ENCODE measurements at places on chromosomes 12 and 14.

- DNase-seq: no peak
Measured at GRCh38 chr14:64733321-64733720, 29.1 kb downstream of the PLEKHG3 start.

DNA sequence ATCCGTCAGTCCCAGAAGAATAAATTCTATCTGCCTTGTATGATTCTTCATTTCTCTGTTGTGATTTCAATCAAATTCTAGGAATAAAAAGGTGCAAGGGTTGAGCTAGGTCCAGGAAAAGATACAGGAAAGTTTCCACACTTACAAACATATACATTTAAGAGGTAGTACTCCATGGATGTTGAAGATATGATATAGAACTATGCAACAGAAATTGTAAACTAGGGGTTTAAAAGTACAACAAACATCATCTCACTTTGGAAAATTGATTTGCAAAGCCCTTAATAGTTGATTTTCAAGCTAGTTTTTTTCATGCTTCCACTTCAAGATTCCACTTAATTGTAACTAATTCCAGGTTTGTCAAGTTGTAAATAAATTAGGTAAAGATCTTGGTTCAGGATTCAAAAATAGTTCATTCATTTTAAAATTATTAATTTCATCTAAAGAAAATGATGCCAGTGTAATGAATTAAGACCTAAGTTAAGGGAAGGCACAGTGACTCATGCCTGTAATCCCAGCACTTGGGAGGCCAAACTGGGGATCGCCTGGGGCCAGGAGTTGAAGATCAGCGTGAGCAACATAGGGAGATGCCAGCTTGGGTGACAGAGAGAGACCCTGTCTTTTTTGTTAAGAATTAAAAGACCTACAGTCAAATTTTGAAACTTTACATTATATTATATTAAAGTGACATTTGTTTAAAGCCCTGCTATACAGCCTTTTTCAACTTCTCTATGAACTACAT lies at the start of gene OR6C70:
Gene OR6C70, minus strand, starts transcription at position 51 of the 742 bp plus-strand sequence. Its CDS starts 0 bp downstream, at position 51.
- peak; percentile 11 for DNase-seq

DNA sequence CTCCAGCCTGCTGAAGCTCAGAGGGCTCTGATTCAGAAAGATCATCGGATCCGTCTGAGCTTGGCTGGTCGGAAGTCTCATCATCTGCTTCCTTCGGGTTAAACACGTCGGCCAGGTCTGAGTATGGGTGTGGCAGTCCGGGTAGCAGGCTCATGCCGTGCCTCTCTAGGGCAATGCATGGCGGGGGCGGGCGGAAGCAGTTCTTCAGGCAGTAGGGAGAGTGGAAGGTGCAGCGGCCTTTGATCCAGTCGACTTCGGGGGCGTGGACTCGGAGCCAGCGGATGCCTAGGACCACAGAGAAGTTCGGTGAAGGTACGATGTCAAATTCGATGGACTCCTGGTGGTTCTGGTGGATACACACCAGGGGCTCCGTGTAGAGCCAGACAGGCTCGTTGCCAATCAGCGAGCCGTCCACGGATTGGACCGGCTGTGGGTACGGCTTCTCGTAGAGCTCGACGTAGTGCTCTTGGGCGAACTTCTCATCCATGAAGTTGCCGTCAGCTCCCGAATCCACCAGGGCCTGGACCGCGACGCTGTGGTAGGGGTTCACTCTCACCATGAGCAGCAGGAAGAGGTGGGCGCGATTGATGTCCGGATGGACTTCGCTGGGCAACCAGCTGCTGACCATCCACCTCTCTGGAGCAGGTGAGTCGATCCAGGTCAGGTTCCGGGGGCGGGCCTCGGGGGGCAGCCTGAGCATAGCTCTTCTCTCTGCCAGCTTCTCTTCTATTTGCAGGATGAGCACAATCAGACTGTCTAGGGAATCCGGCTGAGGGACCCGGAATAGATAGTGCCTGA lies 20.3 kb downstream of the RTL1 start:
- no peak for DNase-seq

- no peak for DNase-seq
Measured at GRCh38 chr14:30550335-30550734, 8.6 kb upstream of the G2E3 start.
